Mesothelial cell of epicardium (in vitro differentiated cells): ENCODE measurements at places on chromosomes 5 and 9.

DNA sequence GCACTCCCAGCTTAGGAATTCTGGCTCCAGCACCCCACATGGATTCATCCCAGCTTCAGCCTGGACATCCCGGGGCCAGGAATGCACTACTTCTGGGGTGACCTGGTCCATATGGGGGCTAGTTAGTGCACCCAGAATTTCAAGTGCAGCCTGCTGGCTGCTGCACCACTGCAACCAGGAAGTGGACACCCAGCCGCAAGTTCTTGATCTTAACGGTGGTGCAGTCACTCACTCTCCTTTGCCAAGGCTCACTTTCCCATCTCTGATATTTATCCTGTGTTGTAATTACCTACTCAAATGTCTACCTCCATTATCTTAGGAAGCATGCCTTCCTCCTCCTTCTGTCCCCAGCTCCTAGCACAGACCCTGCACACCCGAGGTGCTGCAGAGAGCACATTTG, 26.2 kb upstream of the RAB14 start:
- no peaks in the 10 kb centered on the region for H3K36me3 ChIP-seq
- no peaks in the 10 kb centered on the region for H3K4me1 ChIP-seq
- no peak overlapping the region for H3K4me3 ChIP-seq
- no peak overlapping the region for H3K27ac ChIP-seq
- peaks cover 2% of the 10 kb centered on the region for H3K27me3 ChIP-seq
- DNase-seq = no peak

- no peaks in the 10 kb centered on the region for H3K27me3 ChIP-seq
- H3K4me1 ChIP-seq = peaks cover 3% of the 10 kb centered on the region
- H3K27ac ChIP-seq = peak overlapping the region; percentile 62
- H3K4me3 ChIP-seq = no peak overlapping the region
Measured at GRCh38 chr5:167982-168660, 23.2 kb upstream of the LRRC14B start.

- no peak overlapping the region for H3K4me3 ChIP-seq
- H3K4me1 ChIP-seq = no peaks in the 10 kb centered on the region
- H3K27ac ChIP-seq = no peak overlapping the region
- H3K36me3 ChIP-seq = no peaks in the 10 kb centered on the region
Measured at GRCh38 chr5:82513738-82514137, 235.6 kb upstream of the RPS23 start.

GRCh38 chr5:87260604-87261192, 7.0 kb upstream of the RASA1 start:
- peaks cover 10% of the 10 kb centered on the region for H3K27me3 ChIP-seq
- DNase-seq = no peak
- no peaks in the 10 kb centered on the region for H3K4me1 ChIP-seq
- no peak overlapping the region for H3K27ac ChIP-seq
- no peaks in the 10 kb centered on the region for H3K36me3 ChIP-seq

DNA sequence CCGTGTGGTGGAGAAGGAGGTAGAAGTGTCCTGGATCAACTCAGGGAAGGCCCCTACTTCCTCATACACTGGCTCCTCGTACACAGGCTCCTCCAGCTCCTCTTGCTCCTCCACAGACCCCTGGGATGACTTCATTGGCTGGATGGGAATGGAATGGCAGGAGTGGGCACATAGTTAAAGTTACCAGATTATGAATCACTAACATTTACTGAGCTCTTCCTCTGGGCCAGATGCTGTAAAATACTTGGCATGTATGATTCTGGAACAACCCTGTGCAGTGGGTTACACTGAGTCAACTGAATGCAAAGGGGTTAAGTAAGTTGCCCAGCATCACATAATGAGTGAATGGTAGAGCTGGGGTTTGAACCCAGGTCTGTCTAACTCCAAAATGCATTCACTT, 3.1 kb upstream of the FCHSD1 start:
- H3K27me3 ChIP-seq = no peaks in the 10 kb centered on the region
- H3K4me3 ChIP-seq = no peak overlapping the region
- H3K4me1 ChIP-seq = peaks cover 11% of the 10 kb centered on the region

GRCh38 chr5:1797103-1797800, 2.4 kb downstream of the MRPL36 start:
- no peak for DNase-seq
- H3K4me3 ChIP-seq = no peak overlapping the region
- no peaks in the 10 kb centered on the region for H3K27me3 ChIP-seq

DNA sequence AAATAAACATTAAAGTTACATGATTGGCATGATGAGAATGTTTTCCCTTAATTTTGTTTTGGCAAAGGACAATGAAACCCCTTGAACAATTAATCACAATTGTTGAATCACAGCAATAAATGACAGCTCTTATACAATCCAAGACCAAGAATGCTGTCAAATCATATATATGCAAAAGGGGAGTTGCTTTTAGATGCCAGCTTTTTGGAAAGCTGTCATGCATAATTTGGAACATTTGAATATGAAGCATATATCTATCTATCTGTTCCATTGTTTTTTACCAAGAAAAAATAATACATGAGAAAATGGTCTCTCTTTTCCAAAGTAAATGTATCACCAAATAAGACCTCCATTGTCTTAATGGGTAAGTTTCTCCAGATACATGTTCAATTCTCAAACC, 44.5 kb downstream of the SPOCK1 start:
- no peak for DNase-seq
- H3K27ac ChIP-seq = no peak overlapping the region
- H3K36me3 ChIP-seq = no peaks in the 10 kb centered on the region
- H3K27me3 ChIP-seq = peaks cover 37% of the 10 kb centered on the region
- H3K4me3 ChIP-seq = no peak overlapping the region

GRCh38 chr5:89106480-89106879, 223.5 kb upstream of the MEF2C start:
- no peaks in the 10 kb centered on the region for H3K36me3 ChIP-seq
- no peaks in the 10 kb centered on the region for H3K27me3 ChIP-seq
- no peak overlapping the region for H3K4me3 ChIP-seq
- H3K27ac ChIP-seq = no peak overlapping the region
- no peak for DNase-seq

DNA sequence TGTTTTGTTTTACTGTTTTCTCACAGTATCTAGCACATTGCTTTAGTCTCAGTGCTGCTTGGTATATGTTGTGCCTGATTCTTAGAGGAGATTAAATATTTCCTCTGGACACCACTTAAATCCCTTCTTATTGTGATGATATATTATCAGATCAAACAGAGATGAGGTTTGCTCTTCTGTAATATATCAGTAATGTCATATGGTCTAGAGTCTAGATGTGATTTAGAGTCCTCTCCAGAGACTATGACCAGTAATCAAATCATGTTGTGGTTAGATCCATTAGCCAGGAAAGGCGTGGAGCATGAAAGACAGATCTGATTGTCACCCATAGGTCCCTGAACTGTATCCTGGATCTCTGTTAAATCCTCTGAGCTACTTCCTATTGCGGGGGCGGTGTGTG, 24.4 kb downstream of the CAMK4 start:
- peaks cover 10% of the 10 kb centered on the region for H3K4me1 ChIP-seq
- no peak overlapping the region for H3K27ac ChIP-seq
- no peaks in the 10 kb centered on the region for H3K36me3 ChIP-seq
- H3K4me3 ChIP-seq = no peak overlapping the region
- no peak for DNase-seq

DNA sequence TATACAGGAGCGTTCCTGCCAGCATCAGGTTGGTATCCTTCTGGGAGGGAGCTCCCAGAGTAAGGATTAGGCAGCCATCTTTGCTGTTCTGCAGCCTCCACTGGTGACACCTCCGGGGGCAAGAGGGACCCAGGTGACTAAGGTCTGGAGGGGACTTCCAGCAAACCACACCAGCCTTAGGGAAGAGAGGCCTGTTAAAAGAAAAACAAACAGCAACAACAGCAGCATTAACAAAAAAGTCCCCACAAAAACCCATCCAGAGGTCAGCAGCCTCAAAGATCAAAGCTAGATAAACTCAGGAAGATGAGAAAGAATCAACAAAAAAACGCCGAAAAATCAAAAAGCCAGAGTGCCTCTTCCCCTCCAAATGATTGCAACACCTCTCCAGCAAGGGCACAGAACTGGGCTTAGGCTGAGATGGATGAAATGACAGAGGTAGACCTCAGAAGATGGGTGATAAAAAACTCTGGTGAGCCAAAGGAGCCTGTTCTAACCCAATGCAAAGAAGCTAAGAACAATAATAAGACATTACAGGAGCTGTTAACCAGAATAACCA, 388.2 kb downstream of the SPATA31D1 start:
- no peak overlapping the region for H3K27ac ChIP-seq
- no peak overlapping the region for H3K4me3 ChIP-seq
- H3K36me3 ChIP-seq = peaks cover 9% of the 10 kb centered on the region
- H3K4me1 ChIP-seq = no peaks in the 10 kb centered on the region
- DNase-seq = no peak
- H3K27me3 ChIP-seq = no peaks in the 10 kb centered on the region

DNA sequence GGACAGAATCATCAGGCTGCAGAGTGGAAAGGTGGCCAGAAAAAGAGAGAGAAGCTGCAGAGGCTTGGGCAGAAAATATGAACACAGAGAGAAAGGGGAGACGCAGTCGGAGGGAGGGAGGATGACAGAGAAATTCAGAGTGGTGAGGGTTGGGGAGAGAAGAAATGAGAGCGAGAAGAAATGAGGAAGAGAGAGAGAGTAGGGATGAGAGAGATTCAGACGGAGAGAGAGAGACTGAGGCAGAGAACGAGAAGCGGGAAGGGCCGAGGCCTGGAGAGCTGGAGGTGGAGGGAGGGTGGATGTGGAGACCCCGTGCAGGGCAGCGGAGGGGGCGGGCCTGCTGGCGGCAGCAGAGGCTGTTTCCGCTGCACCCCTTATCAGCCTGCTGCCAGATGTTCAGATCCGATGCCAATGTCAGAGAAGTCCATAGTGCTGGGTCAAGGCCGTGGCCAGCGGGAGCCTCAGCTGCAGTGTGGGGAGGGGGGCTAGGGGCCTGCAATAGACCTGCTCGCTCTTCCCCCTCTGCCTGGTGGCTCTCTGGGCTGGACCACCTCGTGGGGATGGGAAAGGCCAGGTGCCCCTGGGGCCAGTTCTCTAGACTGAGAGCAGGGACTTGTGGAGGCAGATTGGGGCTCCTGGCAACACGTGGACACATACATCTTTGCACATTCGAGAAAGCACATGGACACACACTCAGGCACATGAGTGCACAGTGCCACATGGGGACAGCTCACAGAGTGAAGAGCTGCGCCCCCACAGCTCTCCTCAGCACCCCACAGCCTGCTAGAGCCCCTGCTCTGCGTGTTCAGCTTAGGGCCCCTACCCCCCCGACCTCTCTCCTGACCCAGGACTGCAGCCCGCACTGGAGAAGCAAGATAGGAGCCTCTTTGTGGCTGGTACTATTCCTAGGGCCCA, 4.9 kb upstream of the NR5A1 start:
- peak overlapping the region; percentile 55 for H3K27ac ChIP-seq
- H3K27me3 ChIP-seq = peaks cover 4% of the 10 kb centered on the region
- peaks cover 24% of the 10 kb centered on the region for H3K4me1 ChIP-seq
- no peak for DNase-seq
- no peak overlapping the region for H3K4me3 ChIP-seq
- no peaks in the 10 kb centered on the region for H3K36me3 ChIP-seq

- peaks cover 12% of the 10 kb centered on the region for H3K4me1 ChIP-seq
- peaks cover 24% of the 10 kb centered on the region for H3K27me3 ChIP-seq
- H3K27ac ChIP-seq = no peak overlapping the region
- no peak for DNase-seq
- H3K4me3 ChIP-seq = no peak overlapping the region
Measured at GRCh38 chr9:123948286-123948685, 18.4 kb upstream of the DENND1A start.
